DMS 273 treated with DMSO at 0.1 percent for 48 hours (cell line): ENCODE measurements at places on chromosomes 6 and 20.

GRCh38 chr6:105601541-105602236 lies 198.8 kb upstream of the PREP start:
- DNase-seq, result peak; percentile 78

- DNase-seq, result no peak
Observed at GRCh38 chr20:45073221-45073620, 27.7 kb downstream of the KCNS1 start.

- no peak for DNase-seq
Observed at GRCh38 chr20:14553774-14554534, 216.5 kb upstream of the FLRT3 start.

DNA sequence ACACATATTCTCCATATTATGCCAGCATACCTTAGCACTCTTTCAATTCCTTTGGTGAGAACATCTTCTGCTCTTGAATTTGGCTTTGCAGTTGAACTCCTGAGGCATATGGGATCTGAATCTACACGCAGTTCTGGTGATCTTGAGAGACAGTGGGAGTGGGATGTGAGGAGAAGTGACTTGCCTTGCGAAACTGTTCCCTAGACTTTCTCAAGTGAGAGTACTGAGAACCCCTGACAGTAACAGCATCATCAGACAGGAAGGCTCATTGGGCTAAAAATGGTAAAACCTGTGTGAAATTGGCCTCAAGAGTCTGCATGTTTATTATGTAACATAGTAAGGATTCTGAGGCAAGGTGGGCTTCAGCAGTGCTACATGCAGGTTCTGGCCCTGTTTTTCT lies 49.1 kb upstream of the CEP85L start:
- no peak for DNase-seq

GRCh38 chr20:38728191-38728781 lies 4.0 kb downstream of the SLC32A1 start:
- no peak for DNase-seq

DNA sequence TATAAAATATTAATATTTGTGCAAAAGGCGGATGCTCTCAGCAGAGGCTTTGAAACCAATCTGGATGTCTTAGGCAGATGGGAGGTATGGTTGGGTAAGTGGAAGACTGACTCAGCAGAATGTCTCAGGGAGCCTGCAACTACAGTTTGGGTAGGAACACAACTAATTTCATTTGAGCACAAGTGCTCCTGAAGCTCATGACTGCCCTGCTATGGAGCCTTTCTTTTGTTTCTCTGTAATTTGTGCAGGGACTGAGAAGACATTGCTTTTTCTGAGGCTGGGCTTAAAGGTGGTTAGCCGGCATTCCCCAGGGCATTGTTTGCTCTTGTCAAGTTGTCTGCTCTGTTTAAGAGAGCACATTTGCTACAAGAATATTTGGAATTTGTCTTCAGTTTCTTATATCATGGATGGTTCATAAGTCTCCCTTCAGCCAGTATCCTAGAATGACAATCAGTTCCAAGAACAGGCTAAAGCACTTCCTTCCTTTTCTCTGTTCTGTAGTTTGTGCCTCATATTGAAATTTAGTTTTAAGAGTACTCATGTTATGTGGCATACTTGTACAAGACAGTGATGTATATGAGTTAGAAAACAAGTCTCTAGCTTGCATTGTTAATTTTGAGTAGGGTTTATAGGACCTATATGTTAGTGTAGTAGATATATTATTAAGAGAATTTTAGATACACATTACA lies 208.3 kb downstream of the ZFAND3 start:
- no peak for DNase-seq

GRCh38 chr6:28002161-28002560 lies 45.1 kb downstream of the OR2B6 start:
- no peak for DNase-seq

- no peak for DNase-seq
Observed at GRCh38 chr6:54865091-54865631, 18.6 kb downstream of the FAM83B start.
